ENCODE measurements at places on chromosomes 5 and 9.

DNA sequence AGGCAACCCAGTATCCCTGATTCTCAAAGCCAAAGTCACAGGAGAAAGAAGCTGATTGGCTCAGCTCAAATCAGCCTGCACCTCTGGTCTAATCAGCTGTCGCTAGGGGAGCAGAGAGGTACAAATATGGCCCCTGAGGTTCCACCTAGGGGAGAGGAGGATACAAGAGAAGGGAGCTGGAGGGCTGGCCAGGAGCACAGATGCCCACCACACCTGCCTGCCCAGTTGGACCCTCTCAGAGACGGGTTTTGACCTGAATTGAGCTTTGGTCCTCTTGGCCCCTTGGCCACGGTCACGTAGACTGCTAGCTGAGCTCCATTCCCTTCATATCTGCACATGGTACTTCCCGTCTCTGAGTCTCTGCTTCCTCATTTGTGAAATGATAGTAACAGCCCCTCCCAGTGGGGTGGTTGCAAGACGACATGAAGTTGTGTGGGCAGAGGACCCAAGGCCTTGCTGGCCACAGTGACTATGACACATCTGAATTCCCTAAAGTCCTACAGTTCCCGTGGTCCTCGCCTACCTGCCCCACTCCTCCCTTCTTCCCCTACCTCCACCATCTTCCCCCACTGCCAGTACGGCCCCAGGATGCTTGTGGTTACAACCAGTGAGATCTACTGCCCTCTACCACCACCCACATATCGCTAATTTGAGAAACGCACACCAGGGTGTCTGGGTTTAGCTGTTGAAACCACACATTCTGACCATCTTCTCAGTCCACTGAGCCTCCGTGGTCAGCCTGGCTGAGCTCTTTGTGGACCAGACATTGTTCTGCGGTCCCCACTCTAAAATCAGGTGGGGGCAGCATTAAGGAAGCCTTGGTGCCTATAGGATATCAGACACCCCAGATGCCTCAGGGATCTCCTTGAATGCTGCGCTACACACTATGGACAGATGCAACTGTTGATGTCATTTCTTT lies 60.3 kb upstream of the NEK6 start:
- no peak for DNase-seq

DNA sequence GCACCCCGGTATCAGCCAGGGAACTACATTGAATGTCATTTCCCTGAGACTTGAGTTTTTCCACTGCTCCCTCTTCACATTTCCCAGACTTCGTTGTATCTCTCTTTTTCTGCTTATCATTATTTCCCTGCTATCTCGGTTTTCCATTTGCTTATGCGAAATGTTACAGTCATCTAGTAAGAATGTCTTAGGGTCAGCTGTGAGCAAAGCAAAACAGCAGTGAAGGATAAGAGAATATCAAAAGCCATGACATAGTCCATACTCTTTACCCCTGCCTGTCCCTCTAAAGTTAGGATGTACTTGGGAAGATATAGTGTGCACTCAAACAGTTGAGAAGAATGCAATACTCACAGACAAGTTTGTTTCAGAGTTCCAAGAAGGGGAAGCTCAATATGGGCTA lies 88.7 kb downstream of the ITGA1 start:
- peak; percentile 61 for DNase-seq

- DNase-seq: no peak
These were observed 26.2 kb downstream of the IRF1 start for GRCh38 chr5:132464156-132464939.

GRCh38 chr9:137435980-137436760 lies 5.0 kb downstream of the ENTPD8 start:
- DNase-seq: peak; percentile 81

- no peak for DNase-seq
These were observed 134.7 kb downstream of the DRD1 start for GRCh38 chr5:175309218-175309810.

- no peak for DNase-seq
These were observed 19.9 kb downstream of the CDH10 start for GRCh38 chr5:24624872-24625271.

GRCh38 chr5:148607406-148607805 lies 46.9 kb downstream of the HTR4 start:
- no peak for DNase-seq

- DNase-seq: no peak
These were observed 81.8 kb upstream of the RASA1 start for GRCh38 chr5:87185838-87186237.

GRCh38 chr5:76331126-76331525 lies 72.0 kb upstream of the IQGAP2 start:
- DNase-seq: no peak

- DNase-seq: peak; percentile 72
These were observed 11.0 kb upstream of the EXOSC2 start for GRCh38 chr9:130682421-130683121.

GRCh38 chr5:151825445-151825844 lies 53.7 kb downstream of the G3BP1 start:
- DNase-seq: peak; percentile 89

- DNase-seq: peak; percentile 62
These were observed 183.7 kb downstream of the TAF11L14 start for GRCh38 chr5:17817990-17818389.

- DNase-seq: peak; percentile 33
These were observed 112.3 kb downstream of the GCNT1 start for GRCh38 chr9:76571288-76571687.

GRCh38 chr5:1195439-1195838 lies 6.0 kb upstream of the SLC6A19 start:
- no peak for DNase-seq

GRCh38 chr5:54518146-54518817 lies 723 bp downstream of the SNX18 start:
- peak; percentile 51 for DNase-seq

GRCh38 chr9:113237026-113237425 lies 15.7 kb downstream of the SLC31A1 start:
- DNase-seq: no peak

DNA sequence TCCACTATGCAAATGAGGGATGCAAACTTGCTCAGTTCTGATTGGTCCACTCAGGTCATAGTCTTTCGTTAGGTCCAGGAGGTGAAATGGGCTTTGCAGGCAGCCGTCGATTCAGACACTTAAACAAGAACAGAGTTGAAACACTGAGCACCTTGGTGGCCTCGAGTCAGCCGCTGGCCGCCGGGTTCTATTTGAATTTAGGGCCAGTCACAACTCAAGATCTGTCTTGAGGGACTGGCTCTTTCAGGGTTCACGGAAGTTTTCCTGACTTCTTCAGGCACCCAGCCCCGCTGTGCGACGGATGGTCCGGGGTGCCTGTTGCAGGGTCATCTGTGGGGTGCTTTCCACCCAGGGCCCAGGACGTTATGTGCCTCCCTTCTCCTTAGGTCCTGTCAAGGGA lies 412.8 kb upstream of the IRX4 start:
- no peak for DNase-seq

GRCh38 chr5:141121563-141121962 lies at the start of gene PCDHB4:
Gene PCDHB4 (plus strand): TSS chr5:141121818. CDS start chr5:141121999, 181 bp downstream.
- DNase-seq: no peak

GRCh38 chr9:91948101-91948596 lies 1.9 kb downstream of the ROR2 start:
- peak; percentile 78 for DNase-seq

All from choroid plexus epithelial cell (primary cell).